GM03348 (cell line): ENCODE measurements at places on chromosomes 7 and 10.

DNA sequence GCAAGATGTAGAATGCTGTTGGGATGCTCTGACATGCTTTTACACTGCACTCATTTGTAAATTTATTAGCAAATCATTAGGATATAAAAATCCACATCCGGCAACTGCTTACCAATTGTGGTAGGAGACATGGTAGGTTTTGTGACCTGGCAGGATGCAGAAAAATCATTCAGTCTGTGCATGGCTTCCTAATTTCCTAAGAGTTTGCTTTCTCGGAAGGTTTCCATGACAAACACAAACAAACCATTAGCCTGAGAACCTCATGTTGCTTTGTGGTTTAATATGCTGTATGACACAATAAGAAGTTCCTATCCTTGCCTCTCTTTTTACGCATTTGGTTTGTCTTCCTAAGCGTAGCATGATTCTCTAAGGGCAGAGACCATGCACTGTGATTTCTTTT is 14.7 kb upstream of the LMBR1 start:
- no peak for DNase-seq

DNA sequence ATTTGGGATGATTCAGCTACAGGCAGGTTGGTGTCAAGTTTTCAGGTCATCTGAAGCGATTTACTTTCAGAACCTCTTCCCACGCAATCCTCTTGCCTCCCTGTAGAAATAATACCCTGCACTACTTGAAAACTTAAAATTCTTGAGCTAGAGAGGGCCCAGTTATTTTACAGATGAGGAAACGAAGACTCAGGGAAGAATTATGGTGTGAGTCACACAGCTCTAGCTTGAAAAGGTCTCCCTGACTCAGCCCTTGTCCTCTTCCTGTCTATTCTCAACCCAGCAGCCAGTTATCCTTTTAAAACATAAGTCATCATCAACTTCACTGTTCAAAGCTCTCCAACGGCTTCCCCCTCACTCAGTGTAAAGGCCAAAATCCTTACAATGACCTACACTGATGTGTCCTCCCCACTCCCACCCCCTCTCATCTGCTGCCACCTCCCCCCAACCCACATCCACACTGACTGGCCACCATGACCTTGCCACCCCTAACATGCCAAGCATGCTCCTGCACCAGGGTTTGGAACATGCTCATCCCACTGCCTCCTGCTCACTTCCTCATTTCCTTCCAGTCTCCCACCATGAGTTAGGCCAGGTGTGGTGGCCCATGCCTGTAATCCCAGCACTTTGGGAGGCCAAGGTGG is 3.4 kb downstream of the DNMBP start:
- DNase-seq = peak; percentile 80

DNA sequence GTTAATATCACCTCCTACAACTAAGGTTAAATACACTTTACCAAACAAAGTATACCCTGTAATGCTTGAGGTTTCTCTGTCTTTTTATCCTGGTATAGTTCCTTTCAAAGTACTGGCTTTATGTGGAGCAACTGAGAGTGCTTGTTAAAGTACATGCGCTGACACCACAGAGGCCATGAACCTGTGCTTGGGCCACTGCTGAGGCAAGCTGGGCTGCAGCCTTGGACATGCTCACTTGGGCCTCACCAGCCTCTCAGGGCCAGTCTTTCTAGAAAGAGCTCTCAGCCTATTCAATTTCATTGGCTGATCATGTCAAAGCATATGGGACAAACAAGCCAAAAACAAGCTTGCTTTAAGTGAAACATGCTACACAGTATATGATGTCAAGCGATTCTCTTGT is 126.1 kb upstream of the DNAJB12 start:
- DNase-seq = no peak

- DNase-seq = no peak
Observed at GRCh38 chr7:37289781-37290180, 158.9 kb downstream of the ELMO1 start.

- peak; percentile 81 for DNase-seq
Observed at GRCh38 chr10:32149252-32149955, 93.2 kb upstream of the KIF5B start.

- peak; percentile 66 for DNase-seq
Observed at GRCh38 chr10:34994565-34995142, 95.5 kb downstream of the CUL2 start.

DNA sequence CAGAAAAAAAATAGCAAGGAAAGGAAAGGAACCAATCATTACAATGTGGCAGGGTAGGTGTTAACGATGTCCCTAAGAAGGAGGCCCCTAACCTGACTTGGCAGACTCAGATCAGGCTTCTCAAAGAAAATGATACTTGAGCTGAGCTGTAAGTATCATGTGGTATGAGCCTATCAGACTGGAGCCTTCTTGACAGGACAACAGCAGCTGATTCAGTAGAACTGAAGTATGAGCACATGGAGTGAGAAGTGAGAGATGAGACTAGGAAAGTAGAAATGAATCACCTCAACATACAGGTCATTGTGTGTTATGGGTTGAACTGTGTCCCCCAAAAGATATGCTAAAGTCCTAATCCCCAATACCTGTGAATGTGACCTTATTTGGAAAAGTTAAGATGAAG is 66.3 kb downstream of the MTERF1 start:
- DNase-seq = no peak

DNA sequence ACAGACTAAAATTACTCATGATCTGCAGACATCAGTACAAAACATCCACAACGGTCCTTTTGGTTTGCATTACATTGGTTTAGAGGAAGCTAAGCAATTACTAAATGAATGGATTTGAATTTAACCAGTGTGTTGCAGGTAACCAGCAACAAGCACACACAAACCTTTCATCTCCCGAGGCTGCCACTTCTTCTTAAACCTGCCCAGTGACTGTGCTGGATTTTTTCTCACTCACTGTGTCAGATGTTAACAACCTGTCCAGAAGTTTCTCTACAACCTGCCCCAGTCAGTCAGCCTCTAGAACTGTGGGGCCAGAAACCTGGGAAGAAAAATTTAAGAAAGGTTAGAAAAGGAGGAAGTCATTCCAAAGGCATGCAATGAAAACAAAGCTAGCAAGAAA is 2.4 kb upstream of the MEOX2 start:
- no peak for DNase-seq

GRCh38 chr7:132500727-132501440 is 75.4 kb downstream of the PLXNA4 start:
- DNase-seq = peak; percentile 73

GRCh38 chr7:11341285-11341944 is 367.7 kb downstream of the PHF14 start:
- peak; percentile 20 for DNase-seq
